ENCODE measurements at places on chromosomes 1 and 21.

DNA sequence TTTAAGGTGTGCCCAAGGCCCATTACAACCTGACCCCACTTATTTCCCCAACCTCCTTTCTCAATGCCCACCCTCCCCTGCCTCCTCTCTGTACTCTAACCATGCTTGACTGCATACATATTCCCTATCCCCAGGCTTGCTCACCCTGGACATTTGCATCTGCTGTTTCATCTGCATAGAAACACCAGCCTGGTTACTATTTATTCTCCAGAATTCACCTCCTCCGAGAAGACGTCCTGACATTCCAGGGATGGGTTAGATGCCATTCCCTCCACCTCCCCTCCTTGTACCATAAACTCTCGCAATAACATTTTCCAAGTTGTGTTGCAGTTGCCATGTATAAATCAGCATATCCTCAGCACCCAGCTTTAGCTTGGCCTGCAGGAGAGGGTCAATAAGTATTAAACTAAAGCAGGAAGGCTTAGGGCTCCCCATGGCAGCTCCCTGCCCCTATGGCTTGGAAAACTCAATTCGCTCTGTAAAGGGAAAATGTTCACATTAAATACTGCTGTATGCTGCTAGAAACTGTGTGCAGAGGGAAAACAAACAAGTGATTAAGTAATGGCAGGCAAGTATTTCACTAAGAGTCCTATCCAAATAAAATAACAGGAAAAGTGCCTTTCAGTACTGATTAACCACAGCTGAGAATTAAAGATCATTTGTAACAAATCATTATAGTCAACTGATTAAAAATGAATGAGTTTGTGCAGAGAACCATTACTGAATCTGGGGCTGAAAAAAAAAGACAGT, 202.3 kb downstream of the TNR start:
- no peak for DNase-seq

GRCh38 chr1:246798606-246799496, 74.6 kb downstream of the SCCPDH start:
- no peak for DNase-seq

- peak; percentile 10 for DNase-seq
Measured at GRCh38 chr1:31482482-31483011, 69.5 kb downstream of the SERINC2 start.

DNA sequence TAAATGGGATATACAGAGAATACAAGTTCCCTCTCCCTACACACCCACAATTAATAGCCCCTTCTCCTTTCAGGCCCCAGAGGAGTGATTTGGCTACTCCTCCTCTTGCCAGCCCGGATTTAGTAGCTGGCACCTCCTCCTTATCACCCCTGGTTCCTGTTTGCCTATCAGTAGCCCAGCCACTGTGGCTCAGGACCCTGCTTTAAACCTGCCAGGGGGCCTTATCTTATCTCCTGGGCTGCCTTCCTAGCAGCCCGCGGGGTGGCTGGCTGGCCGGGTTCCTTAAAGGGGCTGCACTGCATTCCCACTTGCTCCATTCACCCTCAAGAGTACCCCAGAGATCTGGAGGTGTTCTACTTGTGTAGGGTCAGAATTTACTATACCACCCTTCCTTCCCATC, 70.4 kb downstream of the PLEKHA6 start:
- DNase-seq, result no peak

- no peak for DNase-seq
Measured at GRCh38 chr1:8078176-8078671, 52.1 kb upstream of the ERRFI1 start.

DNA sequence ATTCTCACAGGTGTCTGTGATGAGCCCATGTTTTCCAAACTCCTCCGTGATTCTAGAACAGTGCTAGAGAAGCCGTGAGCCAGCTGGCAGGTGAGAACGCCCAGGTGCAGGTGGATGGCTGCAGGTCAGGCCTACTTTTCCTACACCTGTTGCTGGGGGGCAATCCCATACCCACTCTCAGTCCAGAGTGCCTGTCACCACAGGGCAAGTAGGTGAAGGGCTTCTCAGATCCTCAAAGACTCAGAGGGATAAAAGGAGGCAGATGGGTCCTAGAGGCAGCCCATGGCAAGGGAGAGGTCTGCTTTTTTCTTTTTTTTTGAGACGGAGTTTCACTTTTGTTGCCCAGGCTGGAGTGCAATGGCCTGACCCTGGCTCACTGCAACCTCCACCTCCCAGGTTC, 50.7 kb upstream of the H6PD start:
- no peak for DNase-seq

- DNase-seq, result no peak
Measured at GRCh38 chr21:35810431-35810970, 249.8 kb downstream of the SETD4 start.

GRCh38 chr1:67582625-67583461, 102.2 kb upstream of the GADD45A start:
- no peak for DNase-seq

DNA sequence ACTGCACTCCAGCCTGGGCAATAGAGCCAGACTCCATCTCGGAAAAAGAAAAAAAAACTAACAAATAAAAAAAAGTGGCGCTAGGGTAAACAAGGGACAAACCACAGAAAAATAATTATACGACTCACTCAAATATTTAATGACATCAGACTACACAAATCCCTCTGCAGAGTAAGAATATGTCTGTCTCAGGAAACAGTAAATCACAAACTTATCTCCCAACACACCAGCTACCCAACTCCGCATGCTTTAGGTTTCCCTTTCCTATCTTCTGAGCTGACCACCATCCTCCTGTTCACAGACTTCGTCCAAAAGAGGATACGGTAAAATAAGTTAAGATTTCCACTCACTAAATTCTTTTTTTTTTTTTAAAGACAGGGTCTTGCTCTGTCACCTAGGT, 16.2 kb downstream of the WDR47 start:
- no peak for DNase-seq

DNA sequence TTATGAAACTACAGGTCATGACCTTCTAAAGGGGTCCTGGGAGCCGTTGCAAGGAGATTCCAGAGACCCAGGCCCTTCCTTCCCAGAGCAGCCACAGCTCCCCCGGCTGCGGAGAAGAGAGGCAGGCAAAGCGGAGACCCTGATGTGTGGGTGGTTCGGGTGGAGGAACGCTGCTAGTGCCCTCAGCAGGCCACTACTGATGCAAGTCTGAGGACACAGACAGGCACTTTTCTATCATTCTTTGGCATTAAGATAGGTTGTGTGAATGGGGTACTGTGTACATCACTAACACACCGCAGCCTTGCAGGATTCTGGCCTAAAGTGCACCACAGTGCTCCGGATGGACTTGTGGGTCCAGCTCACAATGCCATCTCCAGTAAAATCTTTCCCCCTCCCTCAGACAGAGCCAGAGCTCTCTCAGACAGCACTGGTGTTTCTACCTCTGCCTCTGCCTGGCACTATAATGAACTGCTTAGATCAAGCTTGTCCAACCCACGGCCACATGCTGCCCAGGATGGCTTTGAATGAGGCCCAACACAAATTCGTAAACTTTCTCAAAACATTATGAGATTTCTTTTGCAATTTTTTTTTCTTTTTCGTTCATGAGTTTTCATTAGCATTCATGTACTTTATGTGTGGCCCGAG, 121.4 kb downstream of the TGFBR3 start:
- no peak for DNase-seq

- DNase-seq, result no peak
Measured at GRCh38 chr1:227170361-227171166, 147.7 kb downstream of the CDC42BPA start.

DNA sequence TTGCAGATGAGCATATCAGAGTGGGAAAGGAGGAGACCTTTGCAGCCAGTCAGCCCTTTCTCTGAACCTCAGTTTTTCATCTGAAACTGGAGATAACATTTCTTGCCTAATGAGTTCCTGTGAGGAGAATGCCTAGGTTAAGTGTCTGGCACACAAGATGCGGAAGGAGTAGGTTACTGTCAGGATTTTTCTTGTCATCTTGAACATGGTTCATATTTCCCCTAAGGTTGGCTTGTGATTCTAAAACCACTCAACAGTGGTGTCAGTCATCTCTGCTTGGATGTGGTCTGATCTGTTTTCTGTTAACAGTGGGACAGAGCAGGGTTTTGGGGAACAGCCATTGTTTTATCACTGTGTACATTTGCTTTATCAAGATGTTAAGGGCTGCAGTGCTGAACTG, 70.6 kb downstream of the TGFB2 start:
- no peak for DNase-seq

DNA sequence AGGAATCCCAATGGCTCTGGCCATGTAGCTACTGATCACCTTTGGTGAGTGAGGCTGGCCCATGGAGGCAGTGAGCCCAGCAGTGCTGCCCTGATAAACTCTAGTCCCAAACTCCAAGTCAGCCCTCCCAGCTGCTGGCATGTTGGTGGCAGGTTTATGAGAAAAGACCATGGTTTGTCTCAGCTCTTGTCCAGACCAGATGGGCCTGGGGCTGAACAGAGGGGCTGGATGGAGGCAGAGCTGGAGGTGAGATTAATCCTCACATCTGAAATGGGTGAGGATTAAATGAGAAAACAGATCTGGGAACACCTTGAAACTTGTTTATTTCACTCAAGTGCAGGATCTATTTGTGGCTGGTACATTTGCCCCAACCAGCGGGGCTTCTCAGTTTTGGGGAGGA, 3.2 kb downstream of the TMEM269 start:
- peak; percentile 91 for DNase-seq

- DNase-seq, result no peak
Measured at GRCh38 chr1:168469690-168470089, 74.1 kb downstream of the XCL2 start.

- peak; percentile 92 for DNase-seq
Measured at GRCh38 chr1:10682449-10683309, 113.8 kb downstream of the CASZ1 start.

DNA sequence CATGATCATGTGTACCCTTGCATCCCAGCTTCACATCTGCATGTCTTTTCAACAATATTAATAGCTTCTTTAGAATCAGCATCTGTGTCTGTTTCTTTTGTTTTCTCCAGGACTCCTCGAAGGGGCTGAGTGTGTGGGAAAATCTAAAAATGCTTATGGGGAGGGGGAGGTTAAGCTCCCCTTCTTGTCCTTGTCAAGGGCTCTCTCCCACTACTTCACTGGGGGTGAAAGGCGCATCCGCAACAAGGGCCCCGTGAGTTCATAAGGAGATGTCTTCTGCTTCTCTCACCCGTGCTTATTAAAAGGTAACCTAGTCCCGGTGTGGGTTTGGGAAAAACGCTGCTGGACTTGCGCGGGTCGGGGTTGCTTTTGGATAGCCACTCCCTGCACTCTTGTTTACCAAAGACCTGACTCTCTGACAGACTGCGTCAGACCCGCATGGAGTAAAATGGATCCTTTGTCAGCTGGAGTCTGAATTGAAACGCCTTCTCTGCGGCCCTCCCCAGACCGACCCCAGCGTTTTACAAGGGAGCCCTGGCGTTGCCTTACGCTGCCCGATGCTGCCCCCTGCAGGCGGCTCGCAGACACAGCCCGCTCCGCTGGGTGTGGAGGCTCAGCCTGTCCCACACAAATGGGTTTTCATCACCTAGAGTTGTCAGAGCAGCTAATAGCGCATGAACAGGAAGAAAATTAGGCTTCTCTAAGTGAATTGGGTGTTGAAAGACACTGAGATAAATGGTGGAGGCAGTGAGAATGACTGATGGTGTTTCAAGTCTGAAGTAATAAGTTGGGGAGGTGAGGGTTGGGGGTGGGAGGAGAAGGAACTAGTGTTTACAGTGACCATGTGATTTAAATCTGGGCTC, 53.8 kb downstream of the IER5 start:
- DNase-seq, result peak; percentile 76

- DNase-seq, result no peak
Measured at GRCh38 chr1:2136386-2137235, 58.0 kb downstream of the FAAP20 start.

DNA sequence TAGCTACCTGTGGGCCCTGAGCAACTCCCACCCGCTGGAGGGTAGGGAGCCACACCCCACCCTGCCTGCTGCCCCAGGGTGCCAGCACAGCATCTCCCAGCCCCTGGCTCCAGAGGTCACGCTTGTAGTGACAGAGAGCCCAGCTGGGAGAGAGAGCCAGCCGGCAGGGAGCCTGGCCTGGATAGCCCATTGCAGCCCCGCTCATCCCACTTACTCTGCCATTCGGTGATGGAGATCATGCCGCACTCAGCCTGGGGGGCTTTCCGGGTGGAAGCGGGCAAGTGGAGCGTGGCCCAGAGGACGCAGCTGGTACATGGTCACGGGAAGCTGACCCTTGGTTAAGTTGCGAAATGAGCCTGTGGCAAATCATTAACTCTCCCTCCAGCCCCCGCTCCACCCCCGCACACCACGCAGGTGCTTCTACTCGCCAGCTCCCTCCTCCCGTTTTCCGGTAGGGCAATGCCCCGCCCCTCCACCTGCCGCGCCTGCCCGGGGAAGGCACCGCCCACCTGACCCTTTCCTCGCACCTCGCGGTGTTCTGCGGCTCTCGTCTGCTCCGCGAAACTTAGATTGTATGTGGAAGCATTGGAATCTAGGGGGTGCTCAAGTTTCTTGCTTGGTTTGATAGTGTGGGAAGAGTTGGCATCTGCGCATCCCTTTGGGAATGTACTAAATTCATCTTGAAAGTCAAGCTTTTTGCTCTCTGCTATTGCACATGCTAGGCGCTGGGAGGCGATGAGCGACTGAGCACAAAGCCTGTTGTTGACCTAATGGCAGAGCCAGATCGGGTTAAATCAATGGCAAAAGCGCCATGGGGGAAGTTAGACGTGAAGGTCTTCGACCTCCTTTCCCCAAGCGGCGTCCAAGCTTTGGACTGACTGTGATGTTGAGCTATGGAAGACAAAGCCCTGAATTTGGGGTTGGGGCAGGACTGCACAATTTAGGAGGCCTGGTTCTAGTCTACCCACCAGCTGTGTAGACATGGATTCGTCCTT, at the start of gene GOLT1A:
Gene GOLT1A (minus strand): TSS at position 321 of the 995 bp plus-strand sequence. CDS start 82 bp downstream, at position 239.
- peak; percentile 84 for DNase-seq

GRCh38 chr1:27418326-27419185, 26.1 kb downstream of the GPR3 start:
- no peak for DNase-seq

GRCh38 chr1:23806280-23806679, 5.7 kb upstream of the GALE start:
- no peak for DNase-seq

DNA sequence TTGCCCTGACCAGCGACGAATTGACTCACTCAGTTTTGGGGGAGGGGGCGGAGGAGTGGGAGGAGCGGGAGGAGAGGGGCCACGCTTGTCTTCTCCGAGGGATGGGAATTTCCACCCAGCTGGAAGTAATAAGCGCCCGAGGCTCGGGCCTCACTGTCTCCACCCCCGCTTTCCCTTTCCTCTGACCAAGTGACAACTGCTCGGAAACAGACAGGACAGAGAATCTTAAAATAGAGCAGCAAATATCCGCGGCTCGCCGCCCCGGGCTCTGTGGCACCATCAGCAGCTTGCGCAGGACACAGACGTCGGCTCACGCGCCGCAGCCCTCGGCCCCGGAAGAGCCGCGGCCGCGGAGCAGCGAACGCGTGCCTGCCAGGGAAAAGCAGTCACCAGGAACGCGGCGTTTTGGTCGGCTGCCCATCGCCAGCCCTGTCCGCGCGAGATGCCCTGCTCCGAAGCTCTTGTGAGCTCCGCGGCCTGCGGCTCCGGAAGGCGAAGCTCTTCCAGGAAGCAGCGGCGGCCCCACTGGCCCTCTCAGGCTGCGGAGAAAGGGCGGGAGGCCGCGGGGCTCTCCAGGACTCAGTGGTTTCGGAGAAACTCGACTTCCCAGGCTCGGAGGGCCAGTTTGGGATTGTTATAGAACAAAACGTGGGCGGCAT, 10.7 kb upstream of the RGS16 start:
- DNase-seq, result peak; percentile 78

GRCh38 chr1:97033949-97034348, 312.4 kb downstream of the PTBP2 start:
- peak; percentile 3 for DNase-seq

- no peak for DNase-seq
Measured at GRCh38 chr1:44347280-44347679, 7.8 kb downstream of the ERI3 start.

- DNase-seq, result no peak
Measured at GRCh38 chr1:112554411-112554810, 45.6 kb downstream of the WNT2B start.

Measured in NCI-H524 (cell line).